AG08396 (cell line): ENCODE measurements at places on chromosomes 5 and 9.
A peak's percentile ranks its signal among the peaks of the same experiment; 100 is the strongest.

DNA sequence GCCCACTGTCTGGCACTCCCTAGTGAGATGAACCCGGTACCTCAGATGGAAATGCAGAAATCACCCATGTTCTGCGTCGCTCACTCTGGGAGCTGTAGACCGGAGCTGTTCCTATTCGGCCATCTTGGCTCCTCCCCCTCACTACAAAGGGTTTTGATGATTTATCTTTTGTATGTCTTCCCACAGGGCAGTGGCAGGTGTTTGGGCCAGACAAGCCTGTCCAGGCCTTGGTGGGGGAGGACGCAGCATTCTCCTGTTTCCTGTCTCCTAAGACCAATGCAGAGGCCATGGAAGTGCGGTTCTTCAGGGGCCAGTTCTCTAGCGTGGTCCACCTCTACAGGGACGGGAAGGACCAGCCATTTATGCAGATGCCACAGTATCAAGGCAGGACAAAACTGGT is 9.4 kb downstream of the BTNL8 start:
- no peak for DNase-seq

DNA sequence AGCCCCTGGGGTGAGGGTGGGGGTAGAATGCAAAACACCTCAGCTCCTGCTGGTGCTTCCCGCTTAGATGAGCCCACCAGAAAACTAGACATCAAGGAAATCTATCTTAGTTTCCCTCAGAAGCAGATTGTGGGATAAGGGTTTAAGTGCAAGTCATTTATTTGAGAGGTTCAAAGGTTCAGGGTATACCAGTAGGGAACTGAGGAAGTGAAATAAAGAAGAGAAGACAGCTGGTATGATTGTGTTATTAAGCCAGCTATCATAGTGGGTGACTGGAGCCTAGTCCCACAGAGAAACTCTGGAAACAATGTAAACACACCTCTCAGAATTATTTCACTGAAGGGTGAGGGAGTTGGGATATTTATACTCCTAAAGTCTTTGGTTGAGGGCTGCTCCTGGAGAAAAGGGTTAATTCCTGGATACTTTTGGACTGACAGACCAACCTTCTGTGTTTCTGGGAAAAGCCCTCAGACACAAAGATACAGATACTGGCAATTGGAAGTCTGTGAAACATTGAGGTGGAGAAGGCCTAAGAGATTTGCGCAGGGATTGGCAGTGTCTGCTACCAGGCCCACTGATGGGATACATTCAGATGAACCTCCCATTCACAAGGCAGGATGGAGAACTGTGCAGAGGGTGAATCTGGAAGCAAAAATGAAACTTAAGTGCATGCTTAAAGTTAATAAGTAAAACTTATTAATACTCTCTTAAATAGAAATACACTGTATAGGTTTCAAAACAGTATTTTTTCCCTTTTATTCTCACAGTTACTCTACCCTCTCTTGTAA is 6.4 kb upstream of the DCTN4 start:
- DNase-seq, result no peak

- no peak for DNase-seq
Observed at GRCh38 chr9:91415290-91415689, 8.3 kb downstream of the NFIL3 start.

DNA sequence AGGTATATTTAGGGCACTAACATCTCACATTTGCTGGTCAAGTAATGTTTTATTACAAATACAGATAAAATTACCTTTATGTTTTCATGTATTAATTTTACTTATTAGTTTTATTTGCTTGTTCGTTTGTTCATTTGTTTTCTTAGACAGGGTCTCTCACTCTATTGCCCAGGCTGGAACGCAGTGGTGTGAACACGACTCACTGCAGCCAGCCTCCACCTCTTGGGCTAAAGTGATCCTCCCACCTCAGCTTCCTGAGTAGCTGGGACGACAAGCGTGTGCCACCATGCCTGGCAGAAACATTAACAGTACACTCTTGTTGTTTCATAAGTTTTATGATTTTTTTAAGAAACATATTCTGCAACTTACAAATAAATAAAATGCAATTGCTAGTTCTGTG is 123.2 kb downstream of the ZNF608 start:
- DNase-seq, result no peak

GRCh38 chr9:98450496-98450895 is 195.0 kb upstream of the TBC1D2 start:
- no peak for DNase-seq

GRCh38 chr9:30116673-30117217 is 2267.7 kb upstream of the ACO1 start:
- no peak for DNase-seq

DNA sequence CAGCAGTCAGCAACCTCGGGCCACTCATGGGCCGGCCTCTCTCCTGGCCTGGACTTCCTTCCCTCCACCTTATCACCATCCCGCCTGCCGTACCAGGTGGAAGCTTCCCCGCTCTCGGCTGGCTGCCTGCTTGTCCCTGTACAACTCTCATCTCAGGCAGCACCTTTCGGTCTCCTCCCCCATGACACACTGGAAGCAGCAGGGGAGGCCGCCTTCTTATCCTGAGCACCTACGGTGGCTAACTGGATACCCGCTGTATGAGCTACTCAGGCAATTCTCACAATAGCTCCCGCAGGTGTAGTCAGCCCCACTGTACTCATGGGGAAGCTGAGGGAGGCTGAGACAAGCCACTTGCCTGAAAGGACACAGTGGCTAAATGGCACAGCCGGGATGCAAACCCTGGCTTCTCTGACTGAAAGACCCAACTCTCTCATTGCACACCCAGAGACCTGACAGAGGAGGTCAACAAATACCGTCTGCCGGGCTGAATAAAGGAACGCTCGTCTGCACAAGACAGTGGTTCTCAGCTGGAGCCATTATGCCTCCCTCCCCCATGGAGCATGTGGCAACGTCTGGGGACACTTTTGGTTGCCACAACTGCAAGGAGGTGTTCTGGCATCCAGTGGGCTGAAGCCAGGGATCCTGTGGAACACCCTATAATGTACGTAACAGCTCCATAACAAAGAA is 9.6 kb downstream of the STK10 start:
- no peak for DNase-seq

DNA sequence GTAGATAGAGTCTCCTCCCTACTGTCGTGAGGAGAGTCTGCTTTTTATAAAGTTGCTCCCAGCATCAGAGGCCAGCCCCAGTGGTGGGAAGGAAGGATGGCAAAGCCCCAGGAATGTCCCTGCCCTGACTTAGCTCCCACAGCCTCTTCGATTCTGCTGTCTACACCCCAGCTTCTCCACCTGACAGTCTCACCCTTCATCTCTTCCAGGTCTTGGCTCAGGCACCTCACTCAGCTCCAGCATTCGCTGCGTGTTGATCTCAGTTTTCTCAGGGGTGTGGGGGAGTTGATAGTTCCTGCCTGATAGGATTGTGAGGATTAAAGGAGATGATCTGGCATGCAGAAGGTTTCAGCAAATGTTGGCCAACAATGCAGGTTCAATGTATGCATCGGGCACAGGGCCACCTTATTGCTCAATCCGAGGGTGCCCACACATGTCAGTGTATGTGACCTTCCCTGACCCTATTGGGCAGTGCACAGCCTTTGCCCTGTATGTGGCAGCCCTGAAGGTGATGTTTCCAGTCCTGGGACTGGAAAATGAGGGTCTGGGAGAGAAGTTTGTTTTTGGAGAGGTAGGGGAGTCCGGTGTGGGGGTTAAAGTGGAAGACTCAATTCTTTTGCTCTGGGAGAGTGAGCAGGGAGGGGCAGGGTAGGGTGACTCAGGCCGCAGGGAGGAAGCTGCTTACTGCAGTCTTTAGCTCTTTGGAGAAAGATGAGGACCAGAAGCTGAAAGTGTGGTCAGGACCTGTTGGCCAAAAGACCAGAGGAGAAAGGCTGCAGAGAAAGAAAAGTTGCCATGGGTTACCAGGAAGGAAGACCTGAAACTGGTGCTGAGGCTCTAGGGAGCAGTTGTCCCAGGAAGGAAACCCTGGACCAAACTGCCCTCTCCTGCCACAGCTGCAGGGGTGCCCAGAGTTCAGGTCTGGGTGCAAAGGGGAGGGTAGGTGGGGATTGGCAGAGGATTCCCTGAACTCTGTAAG is 153.2 kb downstream of the MACROH2A1 start:
- peak; percentile 56 for DNase-seq

GRCh38 chr5:88486431-88486830 is 217.8 kb upstream of the TMEM161B start:
- DNase-seq, result no peak

GRCh38 chr9:98594546-98595160 is 114.1 kb downstream of the GABBR2 start:
- DNase-seq, result no peak

- no peak for DNase-seq
Observed at GRCh38 chr5:156735477-156735876, 114.6 kb upstream of the PPP1R2B start.

- DNase-seq, result no peak
Observed at GRCh38 chr9:88013035-88013434, 38.7 kb upstream of the CDK20 start.

DNA sequence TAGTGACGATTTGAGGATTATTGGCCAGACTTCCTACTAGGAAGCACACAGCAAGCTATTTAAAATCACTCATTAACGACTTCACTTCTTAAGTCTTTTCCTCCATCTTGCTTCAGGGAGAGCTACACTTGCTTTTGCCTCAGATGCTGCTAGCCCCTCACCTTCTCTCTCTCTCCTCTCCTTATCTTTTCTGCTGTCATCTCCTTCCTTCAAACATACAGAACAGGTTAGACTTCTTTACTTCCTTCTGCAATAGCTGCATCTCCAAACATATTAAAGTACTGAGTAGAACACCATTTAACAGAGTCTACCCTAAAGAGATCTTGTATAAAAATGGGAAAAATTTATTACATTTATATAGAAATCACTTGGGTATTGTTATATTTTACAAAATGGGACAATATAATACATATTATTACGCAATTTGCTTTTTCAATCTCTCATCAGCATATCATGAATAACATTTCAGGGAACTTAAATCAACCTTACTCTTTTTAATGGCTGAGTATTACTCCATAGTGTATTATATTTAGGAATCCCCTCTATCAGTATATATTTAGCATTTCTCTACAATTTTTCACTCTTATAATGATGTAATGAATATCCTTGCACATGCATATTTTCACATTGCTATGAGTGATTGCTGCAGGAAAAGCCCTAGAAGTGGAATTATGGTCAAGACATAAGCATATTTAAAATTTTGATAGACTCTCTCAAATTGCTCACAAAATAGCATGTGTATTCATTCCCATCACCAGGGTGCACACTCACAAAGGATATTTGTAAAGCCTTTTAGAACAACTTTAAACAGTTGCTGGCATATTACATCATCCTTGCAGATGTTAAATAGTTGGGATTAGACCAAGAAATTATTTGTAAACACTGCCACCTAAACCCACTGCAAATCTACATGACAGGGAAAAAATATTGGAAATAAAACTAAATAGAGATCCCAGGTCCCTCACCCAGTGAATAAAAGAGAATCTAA is 164.5 kb upstream of the NFIB start:
- no peak for DNase-seq

- peak; percentile 79 for DNase-seq
Observed at GRCh38 chr9:137305060-137305797, 3.2 kb upstream of the NRARP start.

DNA sequence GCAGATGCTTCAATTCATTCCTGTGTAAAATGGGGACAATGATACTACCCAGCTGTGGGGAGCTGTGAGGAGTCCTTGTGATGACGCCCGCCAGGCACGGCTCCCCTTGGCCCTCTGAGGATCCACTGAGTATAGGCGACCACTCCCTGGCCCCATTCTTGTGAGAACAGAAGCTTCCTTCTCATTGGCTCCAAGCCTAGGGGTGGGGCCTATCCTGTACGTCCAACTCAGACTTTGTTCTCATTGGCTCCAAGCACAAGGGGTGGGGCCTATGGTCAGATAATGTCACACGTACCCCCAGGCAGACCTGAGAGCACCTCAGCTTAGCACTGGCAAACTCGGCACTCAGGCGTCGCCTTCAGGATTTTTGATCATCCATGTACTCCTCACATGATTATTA is 232.9 kb upstream of the MVB12B start:
- no peak for DNase-seq

GRCh38 chr9:104993291-104993963 is 65.5 kb upstream of the ABCA1 start:
- DNase-seq, result peak; percentile 50

DNA sequence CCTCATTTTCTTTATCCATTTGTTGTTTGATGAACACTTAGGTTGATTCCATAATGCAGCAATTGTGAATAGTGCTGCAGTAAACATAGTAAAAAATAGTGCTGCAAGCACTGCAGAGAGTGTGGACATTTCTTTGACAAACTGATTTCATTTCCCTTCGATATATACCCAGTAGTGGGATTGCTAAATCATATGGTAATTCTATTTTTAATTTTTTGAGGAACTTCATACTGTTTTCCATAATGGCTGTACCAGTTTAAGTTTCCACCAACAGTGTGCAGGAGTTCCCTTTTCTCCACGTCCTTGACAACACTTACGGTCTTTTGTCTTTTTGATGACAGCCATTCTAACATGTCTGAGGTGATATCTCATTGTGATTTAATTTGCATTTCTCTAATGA is 138.2 kb upstream of the PLPPR1 start:
- DNase-seq, result no peak

DNA sequence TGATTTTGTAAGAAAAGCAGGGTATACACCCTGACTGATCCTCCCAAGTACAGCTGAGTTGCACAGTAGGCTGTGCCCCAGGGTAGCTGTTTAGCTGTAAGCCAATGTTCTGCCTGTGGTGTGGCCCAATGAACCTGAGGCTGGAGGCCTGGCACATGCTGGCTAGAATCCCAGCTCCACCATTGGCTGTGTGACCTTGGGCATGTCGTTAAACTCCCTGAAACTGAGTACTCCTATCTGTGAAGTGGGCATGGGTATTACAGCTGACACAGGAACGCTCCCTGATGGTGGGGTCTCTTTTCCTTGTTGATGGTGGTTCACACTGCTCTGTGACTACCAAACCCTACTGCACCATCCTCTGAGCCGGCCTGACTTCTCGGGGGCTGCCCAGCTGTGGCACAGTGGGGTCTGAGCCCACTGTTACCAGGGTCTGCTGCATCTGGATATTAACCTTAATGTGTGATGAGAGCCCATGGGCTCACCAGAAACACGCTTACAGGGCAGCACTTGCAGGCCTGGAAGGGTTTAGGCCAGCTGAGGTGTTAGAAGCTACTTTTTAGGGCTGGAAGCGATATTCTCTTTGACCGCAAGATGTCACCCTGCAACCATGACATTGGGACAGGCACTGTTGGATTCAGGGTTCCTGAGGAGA is 7.0 kb upstream of the GADD45G start:
- DNase-seq, result peak; percentile 59

DNA sequence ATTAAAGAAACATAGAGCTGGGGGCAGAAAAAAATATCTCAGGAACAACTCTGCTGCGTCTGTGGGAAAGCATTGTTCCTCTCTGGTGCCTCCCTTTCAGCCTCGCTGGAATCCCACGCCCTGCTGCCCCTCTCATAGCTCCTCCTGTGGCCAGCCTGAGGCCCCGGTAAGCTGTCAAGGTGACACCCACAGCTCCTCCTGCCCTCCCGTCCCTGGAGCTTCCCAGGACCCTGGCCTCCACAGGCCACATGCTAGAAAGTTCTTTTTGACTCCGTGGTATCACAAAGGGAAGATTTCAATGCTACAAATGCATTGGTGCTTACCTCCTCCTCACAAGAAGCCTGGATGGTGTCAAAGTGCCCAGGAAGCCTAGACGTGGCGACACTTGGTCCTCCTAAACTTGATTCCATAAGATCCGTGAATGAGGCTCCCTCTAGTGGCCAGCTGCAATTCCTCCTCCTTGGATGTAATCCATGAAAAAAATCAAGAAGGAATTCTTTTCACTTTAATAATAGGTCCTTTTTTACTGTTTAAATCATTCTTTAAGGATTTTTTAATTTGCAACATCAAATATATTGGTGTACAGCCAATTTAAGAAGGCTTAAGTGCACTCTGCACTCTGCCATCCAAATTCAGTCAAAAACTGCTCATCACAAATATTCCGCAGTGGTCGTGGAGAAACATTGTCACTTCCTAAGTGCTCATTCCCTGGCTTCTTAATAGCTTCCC is 104.9 kb downstream of the CFAP90 start:
- DNase-seq, result peak; percentile 56
